ENCODE measurements at places on chromosomes 2 and 18.
A peak's percentile ranks its signal among the peaks of the same experiment; 100 is the strongest.

- DNase-seq, result no peak
Observed at GRCh38 chr2:231479455-231479854, 15.2 kb upstream of the NCL start.

DNA sequence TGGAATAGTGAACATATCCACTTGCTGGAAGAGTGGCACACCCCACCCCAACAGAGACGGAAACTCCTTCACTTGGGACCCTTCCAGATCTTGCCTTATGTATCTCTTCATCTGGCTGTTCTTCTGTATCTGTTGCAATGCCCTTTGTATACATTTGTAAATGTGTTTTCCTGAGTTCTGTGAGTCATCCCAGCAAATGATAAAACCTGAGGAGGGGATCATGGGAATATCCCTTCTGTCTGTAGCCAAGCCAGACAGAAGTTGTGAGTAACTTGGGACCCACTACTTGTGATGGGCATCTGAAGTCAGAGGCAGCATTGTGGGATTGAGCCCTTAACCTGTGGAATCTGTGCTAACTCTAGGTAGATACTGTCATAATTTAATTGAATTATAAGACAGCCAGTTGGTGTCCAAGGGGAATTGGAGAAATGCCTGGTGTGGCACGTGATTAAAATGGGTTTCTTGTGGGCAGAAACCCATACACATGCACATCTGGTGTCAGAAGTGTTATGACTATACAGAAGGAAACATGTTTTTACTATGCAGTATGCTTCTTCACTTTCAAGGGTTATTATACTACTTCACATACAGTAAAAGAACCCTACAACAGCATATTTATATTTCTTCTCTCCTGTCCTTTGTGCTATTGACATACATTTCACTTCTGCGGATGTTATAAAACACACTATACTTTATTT lies 32.3 kb upstream of the TMEM247 start:
- no peak for DNase-seq

DNA sequence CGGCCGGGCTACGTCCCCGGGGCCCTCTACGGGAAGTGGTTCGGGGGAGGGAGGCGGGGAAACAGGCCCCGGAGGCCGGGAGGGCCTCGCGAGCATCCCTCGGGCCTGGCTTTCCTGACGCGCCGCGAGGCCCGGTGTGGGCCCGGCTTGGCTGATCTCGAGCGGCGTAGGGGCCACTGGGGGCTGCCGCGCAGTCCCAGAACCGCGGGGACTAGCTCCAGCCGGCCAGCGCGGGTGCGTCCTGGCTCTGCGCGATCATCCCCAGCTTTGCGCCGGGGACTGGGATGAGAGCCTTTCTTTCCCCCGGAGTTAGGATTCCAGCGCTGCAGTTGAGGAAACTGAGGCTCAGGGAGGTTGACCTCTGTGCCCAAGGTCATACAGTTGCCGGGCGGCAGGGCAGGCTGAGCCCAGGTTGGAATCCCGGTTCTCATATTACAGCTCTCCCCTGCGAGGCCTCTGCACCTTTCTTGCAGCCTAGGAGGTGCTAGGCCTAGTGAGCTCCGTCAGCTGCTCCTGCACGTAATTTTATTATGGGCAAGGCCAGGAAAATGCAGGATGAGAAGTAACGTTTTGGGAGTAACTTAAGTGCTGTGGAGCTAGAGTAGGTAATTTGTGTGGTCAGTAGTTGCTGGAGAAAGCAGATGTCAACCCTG lies 501 bp downstream of the LPIN1 start:
- DNase-seq, result no peak

DNA sequence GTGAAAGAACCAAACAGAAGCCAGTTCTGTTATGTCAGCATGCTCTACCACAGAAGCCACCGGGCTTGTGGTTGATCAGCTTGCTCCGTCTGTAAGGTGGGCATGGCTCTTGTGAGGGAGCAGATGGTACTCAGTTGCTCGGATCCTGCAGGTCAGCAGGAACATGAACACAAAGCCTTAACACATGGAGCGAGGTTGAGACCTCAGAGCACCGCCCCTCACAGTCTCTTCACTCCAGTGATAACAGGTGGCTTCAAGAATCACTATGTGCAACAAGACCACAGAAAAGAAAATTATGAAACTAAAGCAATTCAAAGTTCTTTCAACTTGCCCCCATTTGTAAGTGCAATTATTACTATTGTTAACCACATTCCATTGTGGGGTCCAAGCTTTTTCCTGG lies 72.1 kb downstream of the OSBPL6 start:
- no peak for DNase-seq

DNA sequence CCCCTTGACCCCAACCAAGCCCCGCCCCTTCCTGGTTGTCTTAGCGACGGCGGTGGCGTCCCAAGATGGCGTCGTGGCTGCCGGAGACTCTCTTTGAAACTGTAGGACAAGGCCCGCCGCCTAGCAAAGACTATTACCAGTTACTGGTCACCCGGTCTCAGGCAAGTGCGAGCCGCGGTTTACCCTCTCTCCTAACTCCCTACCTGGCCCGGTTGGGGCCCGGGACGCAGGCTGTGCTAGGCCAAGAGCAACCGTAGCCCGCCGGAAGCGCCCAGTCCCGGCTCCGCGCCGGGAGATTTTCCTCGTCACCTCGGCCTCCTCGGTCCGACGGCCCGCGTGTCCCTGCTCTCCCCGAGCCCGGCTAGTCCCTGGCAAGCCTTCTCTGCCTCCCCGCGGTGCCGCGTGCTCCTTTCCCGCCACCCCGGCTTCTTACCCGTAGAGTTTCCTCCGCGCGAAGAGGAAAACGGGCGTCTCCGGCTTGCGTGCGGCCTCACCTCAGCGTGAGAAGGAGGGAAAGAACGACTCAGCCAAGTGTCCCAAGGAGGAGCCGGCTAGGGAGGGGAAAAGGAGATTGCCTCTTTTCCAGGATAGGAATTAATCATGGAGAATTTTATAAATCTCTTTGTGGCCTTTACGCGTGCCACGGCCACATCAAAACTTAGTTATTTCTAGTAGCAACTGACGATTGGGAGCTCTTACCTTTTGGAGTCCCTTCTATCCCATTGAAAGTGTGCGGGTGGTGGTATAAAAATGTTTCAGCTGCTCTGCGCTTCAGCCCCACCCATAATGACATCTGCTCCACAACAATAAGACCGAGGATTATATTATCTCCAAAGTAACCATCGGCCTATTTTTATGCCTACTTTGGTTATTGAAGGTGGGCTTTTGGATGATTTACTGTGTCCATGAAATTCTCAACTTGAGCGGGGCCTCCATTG lies at the start of gene FBXO36:
TSS of gene FBXO36 (plus strand) at position 55 of the 938 bp plus-strand sequence. CDS start at position 66, 11 bp downstream.
- peak; percentile 98 for DNase-seq

DNA sequence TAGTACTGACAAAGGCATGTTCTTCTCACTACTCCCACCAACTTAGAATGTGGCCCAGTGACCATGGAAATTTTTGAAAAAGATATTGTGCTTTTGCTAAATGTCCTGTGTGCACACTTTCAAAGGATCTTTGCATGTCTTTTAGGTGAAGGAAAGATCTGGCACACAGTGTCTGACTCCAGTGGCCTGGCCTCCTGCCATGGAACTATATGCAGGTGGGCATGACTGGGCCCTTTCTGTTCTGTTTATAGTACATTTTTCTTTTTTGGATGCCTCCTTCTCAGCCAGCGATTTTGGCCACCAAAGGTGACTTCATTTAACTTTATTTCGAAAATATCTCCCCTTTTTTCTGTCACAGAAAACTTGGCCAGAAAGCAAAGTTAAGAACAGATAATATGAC lies 999.7 kb upstream of the PIK3C3 start:
- DNase-seq, result no peak

DNA sequence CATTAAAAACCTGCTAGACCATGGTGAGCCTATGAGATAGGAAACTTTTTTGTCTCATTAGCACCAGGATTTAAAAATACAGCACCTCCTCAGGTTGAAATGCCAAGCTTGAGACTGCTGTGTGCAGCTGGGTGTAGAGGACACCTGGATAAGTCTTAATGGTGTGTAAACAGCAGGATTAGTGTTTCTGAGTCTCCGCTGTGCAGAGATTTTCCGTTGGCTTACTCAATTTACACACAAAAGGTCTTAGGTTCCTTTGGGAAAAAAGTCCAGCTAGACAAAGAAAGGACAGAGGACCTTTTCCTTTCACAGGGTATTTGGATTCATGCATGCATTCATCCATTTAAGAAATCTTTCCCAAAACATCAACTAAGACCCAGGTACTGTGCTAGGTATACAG lies 168.1 kb downstream of the NRXN1 start:
- no peak for DNase-seq

DNA sequence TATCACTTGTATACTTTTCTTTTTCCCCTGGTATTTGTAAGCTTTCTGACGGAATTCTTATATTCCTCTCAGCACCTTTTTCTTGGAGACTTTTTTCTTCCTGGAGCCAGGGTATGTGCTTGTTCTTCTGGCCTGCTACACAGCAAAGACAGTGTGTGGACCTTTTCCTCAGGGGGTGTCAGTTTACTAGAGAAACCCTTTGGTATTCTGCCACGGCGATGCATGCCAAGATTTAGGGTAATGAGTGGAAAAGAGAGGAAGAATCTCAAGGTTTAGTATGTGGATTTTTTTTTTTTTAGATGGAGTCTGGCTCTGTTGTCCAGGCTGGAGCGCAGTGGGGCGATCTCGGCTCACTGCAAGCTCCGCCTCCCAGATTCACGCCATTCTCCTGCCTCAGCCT lies 152.2 kb downstream of the PHLPP1 start:
- no peak for DNase-seq

DNA sequence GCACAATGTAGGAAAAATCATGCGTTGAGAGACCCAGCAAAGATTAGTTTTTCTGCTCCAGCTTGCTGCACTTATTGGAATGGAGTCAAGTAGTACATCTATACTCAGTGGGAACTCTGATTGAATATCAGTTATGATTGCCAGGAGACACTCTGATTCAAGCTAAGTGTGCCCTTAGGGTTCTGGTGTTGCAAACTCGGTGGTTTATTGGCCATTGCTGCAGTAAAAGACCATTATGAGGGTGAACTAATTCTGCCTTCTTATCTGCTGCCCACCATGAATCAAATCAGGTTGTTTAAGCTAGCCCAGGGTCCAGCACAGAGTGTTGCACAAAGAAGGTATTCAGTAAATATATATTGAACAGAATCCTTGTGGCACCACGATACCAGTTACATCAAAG lies 74.8 kb upstream of the GLS start:
- DNase-seq, result no peak

GRCh38 chr2:43294973-43295603 lies 68.7 kb upstream of the ZFP36L2 start:
- no peak for DNase-seq

DNA sequence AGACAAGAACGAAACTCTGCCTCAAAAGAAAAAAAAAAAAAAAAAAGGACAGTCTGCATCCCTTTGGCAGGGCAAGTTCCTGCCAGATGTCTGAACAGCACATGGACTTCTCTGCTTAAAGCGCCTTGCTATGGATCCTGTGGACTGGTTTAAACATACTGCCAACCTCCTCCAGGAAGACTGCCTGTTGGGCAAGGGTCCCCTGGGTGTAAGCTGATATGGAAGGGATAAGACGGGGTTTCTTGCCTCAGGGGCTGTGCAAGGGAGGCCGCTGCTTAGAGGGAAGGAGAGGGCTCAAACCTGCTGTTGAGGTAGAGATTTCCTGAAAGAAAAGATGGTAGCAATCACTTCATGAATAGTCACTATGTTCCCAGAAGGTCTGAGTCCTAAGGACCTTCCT lies 22.2 kb downstream of the SKA1 start:
- DNase-seq, result no peak

GRCh38 chr2:234364661-234365060 lies 132.2 kb downstream of the ARL4C start:
- no peak for DNase-seq

DNA sequence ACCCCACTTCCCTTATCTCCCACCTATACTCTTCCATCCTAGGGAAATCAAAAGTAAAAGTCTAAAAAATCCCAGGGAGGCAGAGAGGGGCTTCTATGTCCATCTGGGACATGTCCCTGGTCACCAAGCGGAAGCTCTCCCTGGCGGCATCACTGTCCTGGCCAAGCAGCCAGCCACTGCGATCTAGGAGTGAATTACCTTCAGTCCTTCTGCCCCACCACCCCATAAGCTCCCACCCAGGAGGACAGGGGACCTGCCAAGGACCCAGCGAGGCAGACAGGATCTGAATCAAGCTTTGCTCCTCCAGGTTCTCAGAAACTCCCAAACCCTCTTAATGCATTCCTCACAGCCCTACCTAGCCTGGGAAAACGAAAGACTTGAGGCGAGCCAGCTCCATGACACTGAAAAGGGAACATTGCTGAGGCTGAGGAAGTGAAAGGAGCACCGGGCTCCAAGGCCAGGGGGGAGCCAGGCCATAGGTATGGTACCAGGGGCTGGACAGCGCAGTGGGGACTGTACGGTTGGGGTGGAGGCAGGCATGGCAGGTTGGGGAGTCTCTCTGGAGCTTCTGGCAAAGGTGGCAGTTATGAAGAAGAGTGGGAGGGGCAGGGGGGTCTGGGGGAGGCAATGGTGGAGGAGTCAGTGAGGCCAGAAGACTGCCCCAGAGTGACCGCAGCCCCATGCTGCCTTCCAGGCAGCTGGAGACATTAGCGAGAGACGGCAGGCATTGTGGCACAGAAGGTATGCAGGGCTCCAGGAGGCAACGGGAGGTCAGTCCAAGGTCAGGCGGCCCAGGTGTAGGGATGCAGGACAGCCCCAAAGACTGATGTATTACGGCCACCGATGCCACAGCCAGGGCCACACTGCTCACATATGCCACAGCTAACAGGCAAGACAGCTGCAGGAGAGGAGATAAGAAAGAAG lies 2.7 kb upstream of the SLC23A3 start:
- DNase-seq, result no peak

GRCh38 chr2:12284037-12284436 lies 432.7 kb upstream of the TRIB2 start:
- no peak for DNase-seq

GRCh38 chr2:124520953-124521352 lies 495.9 kb downstream of the CNTNAP5 start:
- no peak for DNase-seq

GRCh38 chr18:12885500-12885899 lies 1.5 kb upstream of the PTPN2 start:
- no peak for DNase-seq

GRCh38 chr2:223363085-223363484 lies 239.1 kb downstream of the SCG2 start:
- no peak for DNase-seq

DNA sequence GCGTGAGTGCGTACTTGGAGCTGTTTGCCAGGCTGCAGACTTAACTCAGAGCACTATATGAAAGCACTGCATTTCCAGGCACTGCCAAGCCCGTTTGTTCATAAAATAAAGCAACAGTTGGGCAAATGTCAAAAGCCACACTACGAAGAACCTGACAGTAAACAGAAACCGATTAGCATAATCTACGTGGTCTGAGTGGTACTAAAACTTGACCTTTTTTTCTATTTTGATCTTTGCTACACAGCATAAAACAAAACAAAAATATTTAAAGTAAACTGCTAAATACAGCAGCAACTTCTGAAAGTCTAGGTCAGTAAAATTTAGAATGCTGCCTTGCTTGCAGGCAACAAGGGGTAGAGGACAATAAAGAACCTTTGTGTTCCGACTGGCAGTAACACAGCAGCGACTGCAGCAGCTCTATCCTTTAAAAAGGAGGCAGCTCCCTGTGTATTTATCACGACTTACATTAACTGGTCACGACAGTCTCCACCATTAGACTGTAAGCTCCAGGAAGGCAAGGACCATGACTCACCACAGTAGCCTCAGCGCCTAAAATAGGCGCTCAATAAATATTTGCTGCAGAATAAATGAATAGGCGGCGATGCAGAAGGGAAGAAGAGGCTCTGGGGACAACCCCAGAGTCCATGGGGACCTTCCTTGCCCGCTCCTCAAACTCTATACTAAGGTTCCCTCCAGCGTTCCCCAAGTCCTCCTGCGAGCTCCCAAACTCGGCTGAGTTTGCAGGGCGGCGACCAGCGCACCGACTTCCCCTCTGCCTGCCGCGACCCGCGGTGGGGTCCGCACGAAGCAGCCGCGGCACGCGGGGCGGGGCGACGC lies 902 bp downstream of the SS18 start:
- no peak for DNase-seq

All from SJSA1 (cell line).